Liver (tissue), 10 donors: ENCODE measurements at places on chromosomes 5 and 9. TPM values are rescaled to one million over a fixed set of nuclear protein-coding genes. Genes with fewer than 3 reads are reported as not detected.

The FBXL7 gene
- 1.4 TPM for total RNA-seq

The PCDHA12 gene
- total RNA-seq = 0.08 TPM

The SEMA4D gene
- 12.0 TPM for total RNA-seq

The PLGRKT gene
- 4.1 TPM for total RNA-seq

The PCDHA9 gene
- total RNA-seq = not detected

The ANKRD18A gene
- 0.23 TPM for total RNA-seq

The TPRN gene
- 15.8 TPM for total RNA-seq

The ZNF354C gene
- 2.7 TPM for total RNA-seq

The PHF2 gene
- total RNA-seq = 8.6 TPM

The THBS4 gene
- 0.08 TPM for total RNA-seq
